ENCODE measurements at places on chromosomes 7 and 10. TPM values are rescaled to one million over a fixed set of nuclear protein-coding genes. Genes with fewer than 3 reads are reported as not detected.

DNA sequence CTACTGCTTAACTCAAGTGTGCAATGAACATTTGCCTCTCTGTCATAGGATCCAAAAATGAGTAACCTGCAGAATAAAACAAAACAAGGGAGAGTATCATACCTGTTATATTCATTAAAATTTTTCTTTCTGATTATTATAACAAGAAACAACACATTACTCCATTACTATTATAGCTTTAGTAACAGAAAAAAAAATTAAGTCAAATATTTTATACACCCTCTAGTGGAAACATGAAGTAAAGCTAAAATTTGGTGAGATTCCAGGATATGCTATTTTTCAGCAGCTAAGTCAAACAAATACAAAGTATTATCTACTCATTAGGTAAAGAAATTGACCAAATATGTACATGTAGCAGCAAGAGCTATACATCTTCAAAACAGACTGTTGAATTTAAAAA lies 56.3 kb downstream of the PDZD8 start:
- no peak for DNase-seq

DNA sequence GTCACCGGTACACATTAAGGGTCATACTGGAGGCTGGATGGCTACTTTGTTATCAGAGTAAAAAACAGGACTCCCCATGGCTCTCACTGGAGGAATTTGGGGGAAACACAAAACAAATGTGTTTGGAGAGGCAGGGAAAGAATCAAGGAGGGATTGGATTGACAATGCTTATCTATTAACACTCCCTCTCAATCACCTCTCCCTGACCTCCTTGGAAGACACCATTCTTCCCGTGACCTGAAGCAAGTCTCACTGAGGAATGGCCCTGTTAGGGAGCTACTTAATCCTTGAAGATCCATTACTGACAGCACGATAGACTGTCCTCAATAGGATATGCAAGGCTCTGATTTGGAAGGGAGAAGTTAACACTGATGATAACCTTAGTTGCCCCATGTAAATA lies 242.1 kb upstream of the PTN start:
- no peak for DNase-seq

DNA sequence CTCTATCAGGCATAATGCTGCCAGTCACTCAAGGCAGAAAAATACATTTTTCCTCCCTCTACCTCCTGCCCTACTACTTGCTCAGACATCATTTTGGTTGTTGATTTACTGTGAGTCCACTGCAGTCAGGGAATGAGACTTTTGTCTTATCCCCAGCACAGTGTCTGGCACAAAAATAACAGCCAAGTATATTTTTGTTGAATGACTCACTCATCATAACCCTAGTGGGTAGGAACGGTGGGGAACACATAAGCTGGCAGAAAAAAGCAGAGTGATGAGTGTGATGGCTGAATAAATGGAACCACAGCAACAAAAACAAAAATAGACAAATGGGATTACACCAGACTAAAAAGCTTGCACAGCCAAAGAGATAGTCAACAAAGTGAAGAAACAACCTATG lies 65.8 kb upstream of the LAMB4 start:
- DNase-seq = no peak

Gene CPVL
- total RNA-seq = 0.70 TPM
